Mucosa of gallbladder (tissue), 1 donor: ENCODE measurements at places on chromosomes 7 and 10. TPM values are rescaled to one million over a fixed set of nuclear protein-coding genes. Genes with fewer than 3 reads are reported as not detected.

Gene NEUROG3
- total RNA-seq = not detected

Gene EGFR
- 87.3 TPM for total RNA-seq

Gene PRSS37
- not detected for total RNA-seq

Gene FZD8
- 9.4 TPM for total RNA-seq

Gene FEZF1
- total RNA-seq = 0.09 TPM

Gene CTBP2
- 99.5 TPM for total RNA-seq

Gene PITX3
- not detected for total RNA-seq

Gene SORBS1
- total RNA-seq = 431 TPM

Gene BAIAP2L1
- total RNA-seq = 55.8 TPM

Gene TACC2
- 92.5 TPM for total RNA-seq

Gene AOAH
- 17.0 TPM for total RNA-seq

Gene OR2A1
- not detected for total RNA-seq

Gene COL1A2
- 478 TPM for total RNA-seq

Gene SHLD2
- total RNA-seq = 18.4 TPM

Gene UBTD1
- 13.8 TPM for total RNA-seq

Gene GGCT
- 69.5 TPM for total RNA-seq

Gene TAS2R41
- not detected for total RNA-seq

Gene NRAP
- total RNA-seq = not detected

Gene NME8
- 0.89 TPM for total RNA-seq

Gene TRPV5
- total RNA-seq = not detected

Gene ITPRID1
- total RNA-seq = 0.43 TPM

Gene PRSS1
- total RNA-seq = 30.7 TPM

Gene AGAP9
- total RNA-seq = 10.8 TPM

Gene LRRC17
- total RNA-seq = 10.6 TPM

Gene VKORC1L1
- total RNA-seq = 19.6 TPM

Gene OPN1SW
- not detected for total RNA-seq

Gene MKRN1
- 118 TPM for total RNA-seq

Gene ANKRD26
- 7.7 TPM for total RNA-seq

Gene TPK1
- 4.7 TPM for total RNA-seq

Gene GBF1
- 52.8 TPM for total RNA-seq

Gene AVL9
- 53.6 TPM for total RNA-seq

Gene AKR1C8
- total RNA-seq = not detected

Gene CTTNBP2
- total RNA-seq = 10.6 TPM

Gene SSC4D
- 0.40 TPM for total RNA-seq

Gene ANKRD61
- not detected for total RNA-seq

Gene MKI67
- total RNA-seq = 3.9 TPM

Gene SPDYE2
- total RNA-seq = not detected

Gene ZPBP
- total RNA-seq = not detected

Gene PNLIPRP2
- total RNA-seq = 1.2 TPM

Gene COBL
- 87.3 TPM for total RNA-seq

Gene AKR1D1
- 0.37 TPM for total RNA-seq

Gene PDK4
- 64.2 TPM for total RNA-seq

Gene CUBN
- total RNA-seq = 0.92 TPM

Gene FAM221A
- 14.3 TPM for total RNA-seq
